Panc1 (cell line): ENCODE measurements at places on chromosomes 3 and 15. TPM values are rescaled to one million over a fixed set of nuclear protein-coding genes. Genes with fewer than 3 reads are reported as not detected.

LRRIQ4 gene
- total RNA-seq = not detected

PRKAR2A gene
- total RNA-seq = 85.4 TPM

MUC20 gene
- not detected for total RNA-seq

COL6A5 gene
- not detected for total RNA-seq

DUOX1 gene
- 0.31 TPM for total RNA-seq
